Hypothalamus (tissue), 51 donors: ENCODE measurements at places on chromosomes 12 and 14.

DNA sequence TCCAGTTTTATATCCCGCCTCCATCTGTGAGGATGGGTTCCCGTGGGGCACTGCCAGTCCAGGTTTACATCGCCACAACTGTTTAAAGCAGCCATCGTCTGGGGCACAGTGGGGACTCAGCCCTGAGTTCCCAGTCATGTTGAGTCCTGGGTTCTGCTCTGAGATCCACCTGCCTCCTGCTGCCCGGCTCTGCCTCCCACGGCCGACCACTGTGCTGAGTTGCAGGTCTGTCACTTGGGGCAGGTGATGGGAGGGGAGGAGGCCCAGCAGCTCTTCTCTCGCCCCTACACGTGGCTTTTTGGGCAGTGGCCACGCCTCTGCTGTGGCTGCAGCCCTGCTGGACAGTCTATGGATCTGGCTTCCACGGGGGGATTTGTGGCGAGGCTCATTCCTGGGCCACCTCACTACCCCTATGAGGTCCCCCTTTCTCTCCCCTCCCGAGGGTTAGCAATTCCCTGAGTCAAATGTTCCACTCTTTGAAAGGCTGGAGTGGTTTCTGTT, 143.0 kb downstream of the ADGRD1 start:
- DNase-seq, result no peak

DNA sequence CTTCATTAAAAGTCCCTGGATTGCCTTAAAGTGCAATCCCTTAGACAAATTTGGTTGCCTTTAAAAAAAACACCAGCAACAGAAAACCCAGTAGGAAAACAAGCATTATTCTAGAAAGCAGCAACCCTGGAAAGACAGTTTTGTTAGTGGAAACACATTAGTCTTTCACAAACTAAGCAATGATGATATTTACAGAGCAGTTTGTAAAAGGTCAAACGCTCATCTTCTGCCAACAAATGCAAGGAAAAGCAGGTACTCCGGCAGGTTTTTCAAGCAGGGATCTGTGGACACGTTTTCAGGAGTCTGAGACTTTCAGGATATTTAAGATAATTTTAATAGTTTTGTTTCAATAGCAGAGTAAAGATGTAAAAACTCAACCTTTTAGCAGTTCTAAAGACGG, 202.2 kb downstream of the EXOC5 start:
- DNase-seq, result no peak

GRCh38 chr12:29698756-29699155, 85.0 kb downstream of the TMTC1 start:
- DNase-seq, result no peak

- DNase-seq, result no peak
Measured at GRCh38 chr12:105368047-105368646, 37.7 kb downstream of the C12orf75 start.

DNA sequence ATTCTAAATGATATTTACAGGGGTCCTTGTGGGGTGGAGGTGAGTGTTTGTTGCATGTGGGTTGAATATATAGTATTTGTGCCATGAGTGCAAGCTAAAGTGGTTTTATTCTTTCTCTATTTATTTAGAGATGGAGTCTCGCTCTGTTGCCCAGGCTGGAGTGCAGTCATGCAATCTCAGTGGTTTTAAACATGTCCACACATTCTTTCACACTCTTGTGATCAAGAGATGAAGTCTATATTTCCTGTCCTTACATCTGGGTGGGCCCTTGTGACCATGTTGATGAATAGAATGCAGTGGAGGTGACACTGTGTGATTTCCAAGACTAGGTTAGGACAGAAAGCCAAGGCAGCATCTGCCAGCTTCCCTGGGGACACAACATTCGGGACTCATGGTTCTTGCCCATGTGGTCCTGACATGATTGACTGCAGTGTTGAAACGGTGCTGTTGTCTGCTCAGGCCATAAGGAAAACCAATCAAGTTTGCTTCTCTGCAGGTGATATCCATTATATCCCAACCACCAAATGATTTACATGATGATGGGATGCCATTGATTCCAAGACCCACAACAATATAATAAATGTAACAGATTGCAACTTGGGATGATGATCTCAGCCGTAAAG, 172.6 kb downstream of the SUDS3 start:
- DNase-seq, result no peak
